ENCODE measurements at places on chromosomes 7 and 10. TPM values are rescaled to one million over a fixed set of nuclear protein-coding genes. Genes with fewer than 3 reads are reported as not detected.

SFXN2 gene
- total RNA-seq, result 36.6 TPM

SUGCT gene
- total RNA-seq, result 5.9 TPM

VTI1A gene
- total RNA-seq, result 34.2 TPM

DNA sequence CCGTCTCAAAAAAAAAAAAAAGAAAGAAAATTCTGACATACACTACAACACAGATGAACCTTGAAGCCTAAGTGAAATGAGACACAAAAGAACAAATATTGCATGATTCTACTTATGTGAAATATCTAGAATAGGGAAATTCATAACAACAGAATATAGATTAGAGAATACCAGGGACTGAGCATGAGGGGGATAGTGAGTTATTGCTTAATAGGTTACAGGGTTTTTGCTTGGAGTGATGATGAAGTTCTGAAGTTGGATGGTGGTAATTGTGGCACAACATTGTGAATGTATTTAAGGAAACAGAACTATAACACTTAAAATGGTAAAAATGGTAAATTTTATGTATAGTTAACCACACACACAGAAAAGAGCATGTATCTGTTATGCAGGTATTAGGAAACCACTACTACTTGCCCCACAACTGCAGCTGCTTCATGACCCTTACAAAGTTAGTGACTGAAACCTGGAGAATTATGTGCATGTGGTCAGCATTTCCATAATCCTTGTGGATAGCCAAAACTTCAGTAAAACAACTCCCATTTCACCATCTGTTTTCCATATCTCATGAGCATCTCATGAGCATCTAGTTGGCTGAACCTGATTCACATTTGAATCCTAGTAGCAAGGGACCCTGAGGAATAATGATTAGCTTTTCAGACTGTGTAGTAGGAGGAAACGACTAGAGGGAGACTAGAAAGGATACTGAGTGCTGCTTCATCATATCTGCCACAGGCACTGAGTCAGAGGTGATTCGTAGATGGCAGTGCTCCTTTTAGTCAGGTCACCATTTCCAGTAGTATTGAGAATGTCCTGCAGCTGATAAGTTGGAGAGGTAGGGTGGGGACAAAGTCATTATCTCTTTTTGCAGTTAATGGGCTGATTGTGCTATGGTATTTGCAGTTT is 26.3 kb downstream of the SAMD8 start:
- no peak for DNase-seq

DNA sequence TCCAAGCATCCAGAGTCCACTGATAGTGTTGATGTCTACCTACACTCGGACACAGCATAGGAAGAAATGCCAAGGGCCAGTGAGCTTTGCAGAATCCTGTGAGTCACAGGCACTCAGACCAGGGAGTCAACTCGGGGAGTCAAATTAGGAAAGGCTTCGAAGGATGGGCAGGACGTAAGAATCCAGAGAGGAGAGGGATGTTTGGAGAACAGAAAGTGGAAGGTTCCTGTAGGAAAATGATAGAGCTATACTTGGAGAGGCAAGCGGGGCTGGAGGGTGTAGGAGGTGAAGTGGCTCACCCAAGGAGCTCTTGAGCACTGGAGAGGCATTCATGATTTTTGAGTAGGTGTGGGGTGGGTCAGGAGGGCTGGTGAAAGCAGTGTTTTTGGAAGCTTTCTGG is 3.0 kb downstream of the ZYX start:
- DNase-seq, result no peak

- no peak for DNase-seq
These were observed 58.1 kb downstream of the CAV1 start for GRCh38 chr7:116582806-116583444.

DNA sequence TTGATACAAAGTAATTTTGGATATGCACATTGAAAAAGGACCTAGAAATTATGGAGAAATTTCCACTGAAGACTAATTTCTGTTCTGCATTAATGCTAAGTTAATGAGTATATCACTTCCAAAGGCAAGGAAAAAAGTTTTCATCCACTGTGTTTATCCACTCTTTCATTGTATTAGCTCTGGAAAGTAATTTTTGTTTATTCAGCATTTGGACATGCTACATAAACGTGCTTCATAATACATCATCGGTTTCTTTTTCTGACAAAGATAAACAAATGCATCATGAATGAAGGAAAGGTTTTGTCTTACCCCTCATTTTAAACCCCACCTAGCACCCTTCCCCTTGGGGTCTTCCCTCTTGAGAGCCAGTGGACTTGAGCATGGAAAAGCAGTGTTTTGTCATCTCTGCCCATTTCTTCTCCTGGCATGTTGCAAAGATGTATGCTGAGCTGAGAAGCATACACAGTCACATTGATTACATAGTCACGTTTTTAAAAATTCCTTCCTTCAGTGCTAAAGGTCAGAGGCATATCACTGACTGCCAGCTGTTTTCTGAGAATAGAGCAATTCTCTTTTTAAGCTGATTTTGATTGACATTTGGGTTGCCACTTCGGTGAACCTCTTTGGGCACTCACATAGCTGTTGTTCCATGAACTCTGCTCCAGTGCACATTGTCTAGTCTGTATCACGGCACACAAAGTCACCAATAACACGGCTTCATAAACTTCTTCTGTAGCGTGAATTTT is 65.9 kb upstream of the C7orf33 start:
- no peak for DNase-seq

DNA sequence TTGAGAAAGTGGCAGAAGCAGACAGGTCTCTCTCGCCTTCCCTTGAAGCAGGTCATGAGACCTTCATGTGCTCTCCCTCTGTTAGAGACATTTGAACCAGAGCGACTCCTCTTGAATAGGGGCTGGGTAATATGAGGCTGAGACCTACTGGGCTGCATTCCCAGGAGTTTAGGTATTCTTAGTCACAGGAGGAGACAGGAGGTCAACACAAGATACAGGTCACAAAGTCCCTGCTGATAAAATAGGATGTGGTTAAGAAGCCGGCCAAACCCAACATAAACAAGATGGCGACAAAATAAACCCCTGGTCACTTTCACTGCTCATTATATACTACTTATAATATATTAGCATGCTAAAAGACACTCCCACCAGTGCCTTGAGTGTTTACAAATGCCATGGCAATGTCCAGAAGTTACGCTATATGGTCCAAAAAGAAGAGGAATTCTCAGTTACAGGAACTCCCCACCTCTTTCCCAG is 43.5 kb upstream of the MSRB2 start:
- no peak for DNase-seq

GRCh38 chr7:117110480-117111315 is 157.4 kb downstream of the ST7 start:
- DNase-seq, result no peak

- no peak for DNase-seq
These were observed 861.1 kb downstream of the TYW1 start for GRCh38 chr7:67857698-67858097.

- DNase-seq, result no peak
These were observed 249.6 kb downstream of the VTI1A start for GRCh38 chr10:112696592-112696991.

- DNase-seq, result no peak
These were observed 31.5 kb downstream of the RAB19 start for GRCh38 chr7:140435252-140435895.

GRCh38 chr10:26860102-26860442 is 686 bp downstream of the ABI1 start:
- DNase-seq, result peak; percentile 28

DNA sequence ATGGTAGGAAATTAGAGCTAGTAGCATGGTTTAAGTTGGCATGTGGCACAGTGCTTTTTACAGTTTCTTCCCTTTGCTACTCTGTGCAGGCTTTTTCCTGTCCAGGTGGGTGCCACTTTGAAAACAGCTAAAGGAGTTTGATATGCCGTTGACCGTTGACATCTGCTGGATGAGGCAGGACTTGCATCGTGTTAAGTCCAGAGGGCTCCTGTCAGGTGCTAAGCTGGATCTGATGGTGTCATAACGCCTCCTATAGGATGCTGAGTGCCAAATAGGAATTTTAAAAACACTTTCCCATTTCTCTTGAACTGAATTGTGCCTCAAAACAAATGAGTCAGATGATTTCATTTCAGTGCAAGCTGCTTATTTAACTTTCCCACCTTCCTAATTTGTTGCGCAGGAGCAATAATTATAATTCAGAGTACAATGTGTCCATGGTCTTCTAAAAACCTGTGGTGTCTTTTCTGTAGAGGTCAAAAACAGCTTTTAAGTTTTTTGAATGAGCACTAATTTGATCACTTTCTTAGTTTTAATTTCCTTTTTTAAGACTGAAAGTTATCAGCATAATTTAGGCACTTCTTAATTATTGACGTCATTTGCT is 178.3 kb downstream of the CDCA7L start:
- DNase-seq, result peak; percentile 27

DNA sequence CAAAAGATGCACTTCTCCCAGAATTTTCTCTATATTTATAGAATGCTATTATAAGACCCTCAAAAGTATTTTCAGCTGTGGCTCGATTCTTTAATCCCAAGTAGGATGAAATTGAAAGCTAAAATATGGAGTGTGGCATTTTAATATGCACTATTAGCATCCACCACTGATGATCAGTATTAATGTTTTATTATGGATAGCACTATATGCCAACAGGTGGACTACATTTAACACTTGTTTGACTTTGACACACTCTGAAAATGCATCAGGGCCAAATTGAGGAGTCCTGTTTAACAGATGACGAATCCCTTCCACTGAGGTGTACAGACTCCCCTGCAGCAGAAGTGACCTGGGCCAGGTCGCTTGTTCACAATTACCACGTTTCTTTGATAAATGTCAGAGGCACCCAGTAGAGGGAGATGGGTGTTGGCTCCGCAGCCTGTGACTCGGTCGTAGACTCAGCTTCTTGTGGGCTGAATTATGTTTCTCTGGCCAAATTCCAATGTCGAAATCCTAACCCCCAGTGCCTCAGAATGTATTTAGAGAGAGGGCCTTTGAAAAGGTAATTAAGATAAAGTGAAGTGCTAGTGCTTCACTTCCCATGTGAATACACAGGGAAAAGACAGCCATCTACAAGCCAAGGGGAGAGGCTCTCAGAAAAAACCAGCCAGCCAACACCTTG is 48.1 kb downstream of the WIPF3 start:
- no peak for DNase-seq
